T follicular helper cell (primary cell): ENCODE measurements at places on chromosomes 5 and 9.

- no peak for DNase-seq
Observed at GRCh38 chr9:4220346-4220745, 79.5 kb downstream of the GLIS3 start.

DNA sequence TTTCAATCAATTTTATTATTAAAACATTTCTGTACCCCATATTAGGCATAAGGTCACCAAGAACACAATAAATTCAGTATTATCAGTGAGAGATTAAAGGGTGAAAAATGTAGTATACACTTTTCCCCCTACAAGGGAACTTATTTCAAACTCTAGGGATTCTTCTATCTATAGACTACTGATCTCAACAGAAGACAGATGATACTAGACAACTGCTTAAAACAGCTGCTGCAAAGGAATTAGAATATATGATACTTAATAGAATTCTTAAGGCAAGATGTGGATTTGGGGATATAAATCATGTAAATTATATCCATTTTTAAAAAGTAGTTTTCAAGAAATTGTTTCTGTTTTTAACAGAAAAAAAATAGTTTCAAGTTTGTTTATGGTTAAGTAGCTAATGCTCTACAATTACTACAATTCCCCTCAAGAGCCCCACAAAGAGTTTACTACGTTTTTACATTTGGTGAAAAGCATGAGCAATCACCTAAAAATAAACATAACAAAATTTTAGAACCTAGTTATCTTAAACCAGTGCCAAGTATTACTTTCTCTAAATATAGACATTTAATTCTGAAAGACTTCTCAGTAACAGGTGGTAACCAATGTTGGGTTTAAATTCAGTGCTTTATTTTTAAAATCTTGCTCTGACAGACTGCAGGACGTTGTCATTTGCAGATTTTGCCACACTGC lies 6.0 kb downstream of the KIF24 start:
- DNase-seq = no peak

GRCh38 chr9:3036333-3036700 lies 192.4 kb upstream of the PUM3 start:
- DNase-seq = no peak

GRCh38 chr5:147321569-147321968 lies 86.7 kb downstream of the STK32A start:
- DNase-seq = no peak

DNA sequence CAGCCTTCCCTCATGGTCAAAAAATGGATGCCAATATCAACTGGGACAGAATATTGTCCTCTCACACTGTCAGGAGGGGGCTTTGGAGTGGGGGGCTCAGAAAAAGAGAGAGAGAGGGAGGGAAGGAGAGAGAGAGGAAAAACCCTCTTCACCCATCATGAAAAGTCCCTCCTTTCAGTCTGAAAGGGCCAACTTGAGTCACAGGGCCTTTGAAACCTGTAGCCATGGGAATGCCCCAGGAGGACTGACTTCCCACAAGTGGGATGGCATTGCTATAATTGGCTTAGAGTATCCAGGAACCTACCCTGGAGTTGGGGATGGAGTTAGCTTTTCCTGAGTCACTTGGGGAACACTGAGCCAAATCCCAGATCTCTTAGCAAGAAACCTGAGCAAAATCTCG lies 41.2 kb downstream of the DNAJC21 start:
- no peak for DNase-seq

DNA sequence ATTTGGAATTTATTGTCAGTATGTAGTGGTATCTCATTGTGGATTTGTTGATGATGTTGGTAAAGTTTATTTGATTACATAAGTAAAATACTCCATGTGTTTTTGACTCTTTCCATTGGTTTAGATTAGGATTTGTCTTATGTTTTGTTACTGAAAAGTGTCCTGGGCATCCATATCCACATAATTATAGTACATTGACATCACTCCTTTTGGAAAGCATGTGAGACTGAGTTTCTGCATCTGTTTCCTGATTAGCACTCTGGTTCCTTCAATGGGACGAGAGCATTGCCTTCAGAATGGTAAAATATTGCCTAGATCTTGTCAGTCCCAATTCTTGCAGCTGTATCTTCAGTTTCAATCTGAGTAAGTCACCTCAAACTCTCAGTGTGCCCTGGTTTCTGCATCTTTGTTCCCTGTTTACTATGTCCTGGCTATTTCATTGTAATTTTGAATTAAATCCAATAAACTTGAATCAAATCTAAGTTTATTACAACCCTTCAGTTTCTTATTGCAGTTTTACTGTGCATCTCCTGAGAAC lies 128.1 kb downstream of the FBXO38 start:
- no peak for DNase-seq
